ENCODE measurements at places on chromosomes 11 and 22.

DNA sequence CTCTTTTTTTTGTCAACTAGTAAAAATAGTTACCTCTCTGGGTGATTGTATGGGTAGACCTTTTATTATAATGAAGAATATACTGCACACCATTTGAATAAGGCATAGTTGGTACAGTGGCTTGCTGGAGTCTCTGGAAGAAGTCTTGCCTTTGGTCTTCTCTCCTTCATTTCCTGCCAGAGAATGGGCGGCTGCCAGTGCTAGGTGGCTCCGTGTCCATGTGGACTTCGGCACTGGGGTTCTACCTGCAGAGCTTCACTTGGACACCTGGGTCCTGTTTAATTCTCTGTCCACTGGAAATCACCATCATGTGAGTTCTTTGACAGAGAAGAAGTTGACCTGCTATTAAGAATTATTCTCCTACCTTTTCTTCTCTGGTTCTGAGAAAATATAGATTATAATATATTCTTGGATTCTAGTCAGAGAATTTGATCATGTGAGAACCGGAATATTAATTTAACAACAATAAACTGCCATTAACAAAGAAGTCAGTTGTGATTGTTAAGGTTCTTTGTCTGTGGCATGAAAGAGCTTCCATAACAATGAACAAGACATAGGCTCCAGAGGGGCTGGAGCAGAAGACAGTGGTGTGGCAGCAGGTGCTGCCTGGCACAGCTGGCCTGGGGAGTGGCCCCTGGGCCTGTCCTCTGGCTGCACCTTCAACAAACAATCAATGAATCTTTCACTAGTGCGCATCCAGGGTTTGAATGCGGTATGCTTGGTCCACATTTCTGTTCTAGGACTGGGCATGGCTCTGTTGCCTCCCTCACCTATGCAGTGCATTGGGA, 77.5 kb downstream of the PPFIBP2 start:
- no peaks in the 10 kb centered on the region for H3K36me3 ChIP-seq
- H3K4me1 ChIP-seq: peaks cover 1% of the 10 kb centered on the region
- DNase-seq: no peak
- no peak overlapping the region for H3K4me3 ChIP-seq
- no peak overlapping the region for H3K27ac ChIP-seq

- no peak overlapping the region for H3K4me3 ChIP-seq
- DNase-seq: no peak
- H3K36me3 ChIP-seq: peaks cover 6% of the 10 kb centered on the region
- no peaks in the 10 kb centered on the region for H3K4me1 ChIP-seq
- H3K27ac ChIP-seq: no peak overlapping the region
These were observed 29.7 kb downstream of the FAR1 start for GRCh38 chr11:13698132-13698531.

- H3K27ac ChIP-seq: no peak overlapping the region
- H3K36me3 ChIP-seq: no peaks in the 10 kb centered on the region
- H3K4me1 ChIP-seq: peaks cover 3% of the 10 kb centered on the region
- DNase-seq: no peak
These were observed 6.9 kb upstream of the TIMP3 start for GRCh38 chr22:32794449-32795213.

- peaks cover 55% of the 10 kb centered on the region for H3K36me3 ChIP-seq
- no peak for DNase-seq
- H3K27ac ChIP-seq: no peak overlapping the region
- H3K27me3 ChIP-seq: no peaks in the 10 kb centered on the region
These were observed 1.9 kb downstream of the SYVN1 start for GRCh38 chr11:65132238-65132987.

DNA sequence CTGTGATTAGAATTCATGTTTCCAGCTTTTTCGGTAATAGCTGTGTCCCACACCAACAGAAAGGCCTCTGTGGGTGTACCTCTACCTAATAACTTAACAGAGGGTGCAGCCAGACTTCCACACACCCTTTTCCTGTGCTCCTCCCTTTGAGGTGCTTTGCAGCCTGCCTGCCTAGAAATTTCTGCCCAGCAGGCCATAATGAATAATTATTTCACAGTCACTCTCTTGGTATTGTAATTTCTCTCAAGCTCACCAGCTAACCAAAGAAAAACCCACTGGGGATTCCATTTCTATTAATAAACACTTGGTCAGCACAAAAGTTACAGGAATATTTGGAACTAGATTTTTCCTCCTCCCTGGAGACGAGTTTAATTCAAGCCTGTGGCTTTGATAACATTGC, 13.3 kb downstream of the WT1 start:
- H3K4me1 ChIP-seq: peaks cover 4% of the 10 kb centered on the region
- DNase-seq: no peak
- H3K27ac ChIP-seq: no peak overlapping the region
- H3K27me3 ChIP-seq: peaks cover 88% of the 10 kb centered on the region

DNA sequence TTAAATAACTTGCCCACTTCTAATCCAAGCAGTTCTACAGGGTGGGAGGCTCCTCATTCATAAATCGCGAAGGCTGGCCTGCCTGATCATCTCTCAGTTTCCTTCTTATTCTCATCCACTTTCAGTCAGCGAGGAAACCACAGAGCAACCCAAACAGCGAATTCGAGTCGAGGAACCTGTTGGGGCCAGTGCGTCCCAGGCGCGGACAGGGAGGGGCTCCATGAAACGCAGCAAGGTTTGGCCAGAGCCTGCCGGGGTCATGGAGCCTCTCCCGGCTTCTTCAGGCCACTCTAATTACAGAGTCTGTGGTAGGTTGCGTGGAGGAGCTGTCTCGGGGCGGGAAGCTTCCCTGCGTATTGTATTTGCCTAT, 741 bp upstream of the NAV2 start:
- peaks cover 29% of the 10 kb centered on the region for H3K4me1 ChIP-seq
- peak overlapping the region; percentile 60 for H3K4me3 ChIP-seq
- no peaks in the 10 kb centered on the region for H3K36me3 ChIP-seq

DNA sequence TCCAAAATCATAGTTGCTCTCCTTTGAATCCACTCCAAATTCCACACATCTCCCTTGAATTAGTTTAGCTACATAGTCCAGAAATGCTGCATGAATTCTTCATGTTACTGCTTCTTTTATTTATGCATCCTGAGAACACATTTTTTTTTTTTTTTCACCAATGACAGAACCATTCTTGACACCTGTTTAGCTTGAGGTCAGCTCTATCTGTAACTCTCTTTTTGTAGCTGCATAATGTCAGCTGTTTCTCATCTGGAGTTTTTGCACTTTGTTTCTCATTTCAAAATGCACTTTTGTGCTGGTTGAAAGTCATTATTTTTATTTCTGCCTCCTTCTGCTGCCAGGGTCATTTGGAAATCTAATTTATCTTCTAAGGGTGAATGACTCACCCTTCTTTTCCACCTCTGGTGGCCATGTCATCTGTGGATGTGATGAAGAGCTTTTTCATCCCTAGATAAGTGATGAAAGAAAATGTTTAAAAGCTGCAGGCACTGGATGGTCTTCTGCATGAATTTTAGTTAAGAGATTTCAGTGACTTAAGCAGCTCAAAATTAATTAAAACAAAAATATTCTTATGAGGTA, 93.7 kb downstream of the JRKL start:
- no peak overlapping the region for H3K4me3 ChIP-seq
- DNase-seq: peak; percentile 1
- peaks cover 10% of the 10 kb centered on the region for H3K4me1 ChIP-seq

DNA sequence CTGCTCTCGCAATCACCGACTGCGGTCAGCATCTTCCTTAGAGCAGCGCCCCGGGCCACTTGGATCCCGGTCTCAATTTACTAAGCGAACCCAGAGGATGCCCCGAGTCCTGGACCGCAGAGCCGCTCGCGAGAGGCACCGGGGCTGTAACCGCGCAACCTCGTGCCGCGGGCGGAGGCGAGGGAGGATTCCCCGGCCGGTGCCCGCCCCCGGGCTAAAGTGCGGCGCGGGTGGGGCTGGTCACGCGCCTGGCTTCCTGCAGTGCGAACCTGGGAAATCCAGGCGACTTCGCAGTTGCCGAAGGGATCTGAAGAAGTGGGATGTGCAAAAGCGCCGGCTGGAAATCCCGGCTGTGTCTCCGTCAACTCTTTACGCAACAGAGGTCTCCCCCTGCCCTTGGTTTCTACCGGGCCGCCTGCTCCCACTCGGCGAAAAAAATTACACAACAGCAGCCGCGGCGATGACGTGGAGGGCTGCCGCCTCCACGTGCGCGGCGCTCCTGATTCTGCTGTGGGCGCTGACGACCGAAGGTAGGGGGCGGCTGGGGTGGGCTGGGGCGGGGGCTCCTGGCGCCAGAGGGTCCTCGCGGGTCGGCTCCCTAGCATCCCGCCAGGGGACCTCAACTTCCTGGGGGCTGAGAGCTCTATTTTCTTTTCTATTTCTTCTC, at the start of gene NCR3LG1:
Gene NCR3LG1, plus strand, starts transcription at position 291 of the 667 bp plus-strand sequence. Its CDS starts 170 bp downstream, at position 461.
- peak; percentile 94 for DNase-seq
- H3K4me3 ChIP-seq: peak within 1 kb of the TSS; percentile 84
- no peak within 1 kb of the TSS for H3K27ac ChIP-seq
- peaks cover 2% of the 10 kb centered on the region for H3K36me3 ChIP-seq
- no peaks in the 10 kb centered on the region for H3K27me3 ChIP-seq

DNA sequence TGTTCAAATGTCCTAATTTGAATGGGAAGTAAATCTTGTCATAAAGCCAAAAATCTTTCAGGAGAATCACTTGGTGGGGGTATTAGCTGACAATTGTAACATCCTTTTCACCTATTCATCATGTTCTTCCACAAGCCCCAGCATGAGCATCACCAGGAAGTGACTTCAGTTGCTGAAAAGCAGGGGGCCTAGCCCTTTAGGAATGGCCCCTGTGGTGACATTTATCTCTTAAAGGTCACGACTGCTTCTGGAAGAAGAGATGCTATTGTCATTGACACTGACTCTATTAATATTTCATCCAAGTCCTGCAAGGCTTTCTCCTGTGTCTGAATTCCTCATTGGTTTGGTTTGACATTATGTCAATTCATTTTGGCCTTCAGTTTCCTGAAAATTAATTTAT, 92.6 kb downstream of the OR5AK2 start:
- no peak for DNase-seq
- no peaks in the 10 kb centered on the region for H3K4me1 ChIP-seq

- no peak overlapping the region for H3K27ac ChIP-seq
- no peaks in the 10 kb centered on the region for H3K27me3 ChIP-seq
- DNase-seq: no peak
- peaks cover 24% of the 10 kb centered on the region for H3K36me3 ChIP-seq
- H3K4me1 ChIP-seq: peaks cover 13% of the 10 kb centered on the region
These were observed 40.2 kb downstream of the BIRC2 start for GRCh38 chr11:102387043-102387781.

- H3K4me3 ChIP-seq: no peak overlapping the region
- H3K27ac ChIP-seq: no peak overlapping the region
- no peaks in the 10 kb centered on the region for H3K4me1 ChIP-seq
- H3K27me3 ChIP-seq: no peaks in the 10 kb centered on the region
- H3K36me3 ChIP-seq: no peaks in the 10 kb centered on the region
These were observed 14.7 kb upstream of the GNAZ start for GRCh38 chr22:23055449-23056179.

DNA sequence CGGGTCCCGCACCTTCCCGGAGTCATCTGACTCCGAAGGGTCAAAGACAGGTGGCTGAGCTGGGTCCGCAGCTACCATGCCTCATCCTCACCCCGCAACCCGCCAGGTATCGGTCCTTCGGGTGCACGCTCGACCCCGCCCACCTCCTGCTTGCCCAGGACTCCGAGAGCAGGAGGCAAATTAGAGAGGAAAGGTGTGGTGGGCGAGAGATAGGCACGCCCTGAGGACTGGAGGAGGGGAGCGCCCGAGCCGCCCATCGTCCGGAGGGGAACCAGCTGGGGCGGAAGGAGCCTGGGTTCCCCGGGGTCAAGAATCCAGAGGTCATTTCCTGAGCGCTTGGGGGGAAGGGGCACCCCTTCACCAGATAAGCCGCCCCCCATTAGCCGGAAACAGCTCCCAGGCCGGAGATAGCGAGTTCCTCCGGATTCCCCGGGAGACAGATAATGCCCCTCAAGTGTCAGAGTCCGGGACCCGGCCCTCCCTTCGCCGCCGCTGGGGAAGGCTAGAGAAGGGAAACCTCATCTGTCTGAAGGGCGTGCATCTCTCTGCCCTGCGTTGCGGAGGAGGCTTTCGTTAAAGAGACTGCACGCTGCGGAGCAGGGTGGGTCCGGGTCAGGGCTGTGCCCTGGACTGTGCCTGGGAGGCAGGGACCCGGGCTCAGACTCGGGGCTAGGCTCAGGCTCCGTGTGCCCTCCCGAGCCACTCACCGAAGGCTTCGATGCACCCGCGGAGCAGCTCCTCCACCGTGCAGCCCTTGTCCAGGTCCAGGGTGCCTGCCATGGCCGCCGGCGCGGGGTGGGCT, 1.7 kb downstream of the RASGRP2 start:
- H3K27ac ChIP-seq: no peak overlapping the region
- peaks cover 67% of the 10 kb centered on the region for H3K27me3 ChIP-seq
- peak overlapping the region; percentile 76 for H3K4me3 ChIP-seq

DNA sequence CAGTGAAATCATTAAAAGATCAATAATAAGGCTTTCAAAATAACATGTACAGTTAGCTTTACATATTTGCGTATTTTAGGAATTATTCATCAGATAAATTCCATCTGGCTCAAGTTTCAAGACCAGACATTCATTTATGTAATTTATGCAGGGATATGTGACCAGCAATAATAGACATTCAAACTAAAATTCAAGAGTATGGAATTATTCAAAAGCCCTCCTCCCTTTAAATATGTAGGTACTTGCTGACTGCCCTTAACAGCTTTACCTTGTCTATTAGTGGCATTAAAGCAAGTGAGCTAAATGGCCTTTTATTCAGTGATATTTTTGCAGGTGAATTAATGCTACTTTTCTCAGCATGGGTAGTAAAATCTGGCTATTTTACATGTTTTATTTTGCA, 126.1 kb downstream of the LRRC4C start:
- no peaks in the 10 kb centered on the region for H3K27me3 ChIP-seq
- H3K27ac ChIP-seq: no peak overlapping the region
- DNase-seq: no peak
- no peaks in the 10 kb centered on the region for H3K36me3 ChIP-seq
- no peak overlapping the region for H3K4me3 ChIP-seq

GRCh38 chr11:35274909-35275785, 136.2 kb downstream of the CD44 start:
- no peak overlapping the region for H3K27ac ChIP-seq
- no peak for DNase-seq
- no peaks in the 10 kb centered on the region for H3K4me1 ChIP-seq
- H3K4me3 ChIP-seq: no peak overlapping the region

GRCh38 chr22:47191671-47192650, 429.5 kb downstream of the TBC1D22A start:
- H3K4me3 ChIP-seq: no peak overlapping the region
- no peak overlapping the region for H3K27ac ChIP-seq
- H3K4me1 ChIP-seq: peaks cover 4% of the 10 kb centered on the region
- DNase-seq: no peak

DNA sequence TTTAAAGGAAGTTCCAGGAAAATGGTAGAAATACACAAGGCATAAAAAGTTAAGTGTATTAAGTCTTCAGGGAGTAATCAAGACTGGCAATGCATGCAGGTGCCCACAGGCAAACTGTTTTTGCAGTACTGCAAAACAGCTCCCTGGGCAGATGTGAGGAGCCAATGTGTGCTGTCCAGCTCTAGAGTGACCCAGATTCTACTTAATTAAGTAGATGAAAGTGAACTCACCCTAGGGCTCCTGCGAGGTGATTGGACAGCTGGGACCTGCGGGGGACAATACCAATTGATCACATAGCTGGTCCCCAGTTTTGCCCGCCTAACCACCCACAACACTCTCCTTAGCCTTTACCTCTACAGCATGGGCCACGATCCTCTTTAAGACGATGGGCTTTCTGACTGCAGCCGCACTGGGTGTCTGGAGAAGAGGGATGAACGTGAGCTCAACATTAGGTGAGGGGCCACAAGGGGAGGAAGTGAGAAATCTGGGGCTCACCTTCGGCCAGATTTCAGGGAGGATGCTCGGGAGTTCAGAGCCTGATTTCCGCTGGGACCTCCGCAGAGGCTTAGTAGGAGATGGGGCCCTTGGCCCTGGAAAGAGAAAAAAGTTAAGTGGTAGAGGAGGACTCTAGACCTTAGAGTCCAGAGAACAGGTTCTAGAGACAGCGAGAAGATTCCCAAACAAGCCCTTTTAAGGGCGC, 556 bp downstream of the CDCA5 start:
- H3K27me3 ChIP-seq: no peaks in the 10 kb centered on the region
- H3K4me3 ChIP-seq: peak overlapping the region; percentile 89
- peaks cover 40% of the 10 kb centered on the region for H3K36me3 ChIP-seq
- DNase-seq: no peak

Data from mesenchymal stem cell (in vitro differentiated cells and primary cell).